ENCODE measurements at places on chromosomes 6 and 20.

DNA sequence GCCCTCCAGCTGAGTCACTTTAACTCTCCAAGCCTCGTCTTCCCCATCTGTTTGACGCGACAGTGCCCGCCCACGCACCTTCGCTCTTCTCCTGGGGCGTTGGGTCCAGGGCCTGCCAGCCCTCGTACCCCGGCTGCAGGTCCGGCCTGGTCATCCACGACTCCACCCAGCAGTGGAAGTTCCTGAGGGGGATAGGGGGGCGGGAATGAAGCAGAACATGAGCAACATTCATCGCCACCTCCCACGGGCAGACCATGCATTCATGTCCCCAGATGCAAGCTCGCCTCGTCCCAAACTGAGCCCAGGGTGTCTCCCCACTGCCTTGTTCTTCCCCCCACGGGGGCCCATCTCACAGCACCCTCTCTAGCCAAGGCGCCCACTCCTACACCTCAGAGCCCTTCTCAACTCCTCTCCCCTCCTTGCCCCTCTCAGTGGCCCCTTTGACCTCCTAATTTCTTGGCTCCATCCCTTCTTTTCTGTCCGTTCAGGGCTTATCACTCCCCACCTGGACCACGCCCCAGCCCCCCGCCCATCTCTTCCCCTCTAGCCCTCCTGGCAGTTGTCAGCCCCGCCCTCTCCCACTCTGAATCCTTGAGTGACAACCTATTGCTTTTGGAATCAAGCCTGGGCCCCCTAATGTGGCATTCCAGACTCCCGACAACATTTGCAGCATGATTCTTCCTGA is 23.7 kb downstream of the TGM2 start:
- no peak for DNase-seq

- DNase-seq, result no peak
Measured at GRCh38 chr6:143225929-143226328, 165.2 kb downstream of the AIG1 start.

DNA sequence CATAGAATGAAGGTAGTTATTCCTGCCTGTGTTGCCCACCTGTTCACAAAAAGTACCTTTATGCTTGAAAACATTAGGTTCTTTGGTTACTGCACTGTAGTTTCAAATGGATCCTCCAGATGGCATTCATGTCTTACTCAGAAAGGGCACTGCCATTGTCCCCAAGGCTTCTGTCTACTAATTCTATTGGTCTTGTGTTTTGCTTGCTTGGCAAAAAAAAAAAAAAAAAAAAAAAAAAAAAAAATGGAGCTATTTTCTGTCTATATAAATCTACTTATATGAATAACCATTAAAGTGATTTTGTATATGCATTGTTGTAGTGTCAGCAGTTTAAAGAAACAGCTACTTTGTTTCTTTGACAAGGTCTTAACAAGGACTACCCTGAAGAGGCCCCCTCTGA is 12.7 kb upstream of the EFHC1 start:
- DNase-seq, result no peak

- DNase-seq, result no peak
Measured at GRCh38 chr6:125512621-125513020, 210.9 kb upstream of the HDDC2 start.

- DNase-seq, result peak; percentile 5
Measured at GRCh38 chr20:13430346-13431002, 208.3 kb downstream of the TASP1 start.

DNA sequence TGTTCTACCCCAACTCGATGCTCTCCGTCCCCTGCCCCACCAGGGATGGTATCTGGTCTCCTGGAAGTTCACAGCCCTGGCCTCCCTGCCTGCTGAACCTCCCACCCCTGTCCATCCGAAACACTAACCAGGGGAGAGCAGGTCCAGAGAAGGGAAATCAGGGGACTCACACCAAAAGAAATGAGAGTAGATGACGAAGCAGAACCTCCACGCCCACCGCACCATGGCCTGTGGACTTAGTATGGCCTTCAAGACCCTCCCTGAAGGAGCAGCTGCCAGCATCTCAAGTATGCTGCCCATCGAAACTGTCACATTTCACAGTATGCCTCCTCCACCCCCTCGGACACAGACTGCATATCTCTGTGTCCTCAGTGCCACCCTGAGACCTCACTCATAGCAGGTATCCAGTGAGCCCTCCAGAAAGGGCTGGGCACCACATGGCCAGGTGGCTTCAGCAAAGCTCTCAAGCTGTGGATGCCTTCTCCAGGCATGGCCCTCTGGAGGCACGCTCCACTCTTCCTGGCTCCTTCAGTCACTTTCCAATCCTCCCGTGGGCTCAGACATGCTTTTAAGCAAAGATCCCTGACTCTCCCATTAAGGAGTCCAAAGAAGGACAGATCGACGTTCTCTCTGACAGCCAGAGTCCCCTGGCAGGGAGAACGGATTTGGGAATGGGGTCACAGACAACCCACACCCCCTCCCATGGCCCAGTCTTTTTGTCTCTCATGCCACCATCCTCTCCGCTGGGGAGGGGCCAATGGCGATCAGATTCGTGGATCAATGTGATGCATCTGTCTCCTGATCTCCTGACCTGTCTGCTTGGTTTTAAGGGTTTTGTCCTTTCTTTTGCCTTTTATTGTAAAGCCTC is 158.4 kb downstream of the ANKRD60 start:
- no peak for DNase-seq

- no peak for DNase-seq
Measured at GRCh38 chr6:107959392-107959791, 1.4 kb upstream of the SEC63 start.

DNA sequence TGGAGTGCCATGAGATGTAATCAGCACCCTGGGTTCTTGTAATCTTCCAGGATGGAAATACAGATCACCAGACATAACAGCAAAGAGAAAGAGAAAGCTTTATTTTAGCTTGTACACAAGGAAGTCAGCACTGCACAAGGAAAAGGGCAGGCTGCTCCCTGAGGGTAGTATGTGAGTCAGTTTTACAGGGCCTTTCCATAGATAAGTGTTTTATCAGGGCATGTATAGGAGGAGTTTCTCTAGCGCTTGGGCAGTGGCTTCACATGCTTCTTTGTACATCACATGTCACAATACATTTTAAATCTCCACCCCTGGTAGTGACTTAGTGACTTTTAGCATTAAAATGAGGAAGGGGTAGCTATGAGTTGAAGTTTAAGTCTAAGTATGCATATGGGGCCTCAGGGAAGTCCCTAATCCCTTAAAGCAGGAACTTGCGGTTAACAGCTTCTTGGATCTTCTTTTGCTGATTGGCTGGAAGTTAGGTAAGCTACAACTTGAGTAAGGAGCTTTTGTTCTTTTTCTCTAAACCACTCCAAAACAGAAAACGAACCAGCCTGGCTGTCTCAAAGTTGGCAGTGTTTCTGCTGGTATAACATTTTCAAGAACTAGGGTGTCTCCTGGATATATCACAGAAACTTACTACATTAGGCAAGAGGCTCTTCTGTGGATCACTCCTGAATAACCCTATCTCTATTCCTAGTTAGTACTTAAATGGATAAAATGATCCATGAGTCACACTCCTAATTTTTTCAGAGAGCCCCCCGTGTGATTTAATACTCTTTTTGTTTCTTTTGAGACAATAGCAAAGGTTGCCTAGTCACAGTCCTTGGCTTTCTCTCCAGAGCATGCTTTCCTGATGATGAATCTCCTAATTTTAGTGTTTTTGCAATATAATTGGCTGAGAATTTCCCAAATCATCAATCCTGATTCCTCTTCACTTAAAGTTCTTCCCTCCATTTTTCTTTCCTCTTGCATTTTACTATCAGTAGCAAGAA is 60.2 kb downstream of the MRAP2 start:
- DNase-seq, result no peak

DNA sequence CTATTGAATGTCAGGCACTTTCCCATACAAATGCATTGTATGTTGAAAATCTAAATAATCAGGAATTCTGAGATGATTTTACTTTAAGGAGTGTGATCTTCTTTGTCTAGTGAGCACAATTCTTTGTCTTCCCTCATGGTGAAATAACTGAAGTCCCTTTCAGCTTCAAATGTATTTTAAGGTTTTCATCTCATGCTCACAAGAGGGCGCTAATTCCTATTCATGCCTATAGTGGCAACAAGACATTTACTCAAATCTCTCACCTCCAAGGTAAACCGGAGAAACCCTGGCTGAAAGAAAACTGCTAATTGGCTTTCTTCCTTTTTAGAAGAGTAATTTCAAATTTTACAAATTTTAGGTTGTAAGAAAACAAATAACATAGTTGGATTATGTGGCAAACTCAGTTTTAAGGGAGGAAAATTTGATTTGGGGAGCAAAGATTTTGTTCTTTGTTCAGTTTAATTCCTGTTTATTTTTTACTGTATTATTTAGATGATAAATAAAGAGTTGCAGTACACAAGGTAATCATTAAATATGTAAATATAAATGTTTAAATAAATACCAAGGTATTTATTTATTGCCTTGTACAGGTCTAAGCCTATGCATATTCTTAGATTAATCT is 69.1 kb downstream of the SLC35F1 start:
- DNase-seq, result no peak

GRCh38 chr6:741410-742339 is 48.7 kb upstream of the EXOC2 start:
- DNase-seq, result no peak

DNA sequence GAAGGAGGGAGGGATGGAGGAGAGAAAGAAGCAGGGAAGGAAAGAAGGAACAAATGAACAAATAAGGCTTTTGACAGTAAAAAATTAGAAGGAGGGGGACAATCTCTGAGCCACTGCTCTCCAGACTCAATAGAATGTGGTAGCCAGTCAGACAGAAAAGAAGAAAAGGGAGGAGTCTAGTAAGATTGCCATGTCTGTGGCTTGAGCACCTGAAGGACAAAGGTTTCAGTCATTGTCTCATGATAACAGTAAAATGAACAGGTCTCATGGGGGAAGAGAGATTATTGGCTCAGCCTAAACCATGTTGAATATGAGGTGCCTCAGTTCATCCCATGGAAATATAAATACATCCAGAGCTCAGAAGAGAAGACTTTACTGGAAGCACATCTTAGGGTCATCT is 14.0 kb upstream of the LOC128125822 start:
- no peak for DNase-seq

Measured in activated CD4-positive, alpha-beta T cell treated with anti-CD3 and anti-CD28 coated beads, Interleukin-2, amount 50 U/mL, for 48 hours (primary cell).